Right hindlimb (tissue), 1 donor: ENCODE measurements at places on chromosomes 2 and 18.
A peak's percentile ranks its signal among the peaks of the same experiment; 100 is the strongest.

- no peak for DNase-seq
Observed at GRCh38 chr18:23968638-23969604, 45.6 kb upstream of the TTC39C start.

DNA sequence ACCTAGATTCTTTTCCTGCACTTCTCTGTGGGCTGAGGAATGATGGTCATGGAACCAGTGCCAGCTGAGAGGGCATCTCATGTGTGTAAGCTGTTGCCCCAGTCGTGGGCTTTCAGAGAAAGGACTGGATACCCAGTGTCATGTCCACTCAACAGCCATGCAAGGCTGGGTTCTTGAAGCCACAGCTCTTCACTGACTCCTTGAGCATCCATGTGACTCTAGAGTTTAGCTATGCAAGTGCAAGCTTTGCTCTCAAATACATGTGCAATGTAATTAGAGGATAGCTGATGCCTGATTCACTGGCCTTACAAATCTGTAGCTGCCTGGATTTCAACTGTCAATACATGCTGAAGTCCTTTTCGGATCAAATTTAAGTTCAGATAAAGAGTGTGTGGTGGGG is 46.8 kb upstream of the EML6 start:
- no peak for DNase-seq

DNA sequence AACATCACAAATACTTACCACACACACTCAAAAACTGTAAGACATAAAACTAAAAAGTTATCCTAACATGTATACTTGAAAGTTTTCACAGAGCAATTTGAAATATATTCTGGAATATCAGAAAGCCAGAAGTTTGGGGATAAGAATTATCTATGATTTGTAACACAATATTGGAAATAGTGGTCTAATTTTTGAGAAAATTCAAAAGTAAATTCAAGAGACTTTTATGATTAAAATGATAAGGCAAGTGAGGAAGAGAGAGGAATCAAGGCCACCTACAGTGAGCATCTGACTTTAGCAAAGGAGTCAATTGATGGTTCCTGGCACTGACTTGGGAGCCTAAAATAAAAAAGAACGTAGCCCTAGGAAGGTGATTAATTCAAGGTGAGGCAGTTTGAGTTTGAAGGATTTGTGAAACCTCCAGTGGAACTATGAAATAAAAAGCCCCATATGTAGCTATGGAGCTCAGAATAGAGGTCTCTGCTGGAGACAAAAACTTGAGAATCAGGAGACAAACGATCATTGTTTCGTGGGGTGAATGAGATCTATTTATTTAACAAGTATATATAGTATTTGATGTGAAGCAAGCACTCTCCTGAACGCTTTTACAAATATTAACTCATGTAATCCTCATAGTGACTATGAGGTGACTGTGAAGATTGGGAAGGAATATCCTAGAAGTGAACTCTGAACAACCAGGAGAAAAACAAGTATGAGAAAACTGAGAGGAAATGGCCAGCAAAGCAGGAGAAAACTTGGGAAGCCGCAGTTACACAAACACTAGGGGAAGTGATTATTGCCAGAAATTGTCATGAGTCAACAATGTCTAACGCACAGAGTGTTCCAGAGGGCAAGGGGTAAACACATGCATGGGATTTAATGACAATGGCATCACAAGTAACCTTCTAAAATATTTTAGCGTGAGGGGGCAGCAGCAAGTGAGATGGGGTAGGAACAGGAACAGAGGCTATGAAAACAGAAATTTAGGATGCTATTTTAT is 12.8 kb downstream of the TFPI start:
- DNase-seq: no peak

DNA sequence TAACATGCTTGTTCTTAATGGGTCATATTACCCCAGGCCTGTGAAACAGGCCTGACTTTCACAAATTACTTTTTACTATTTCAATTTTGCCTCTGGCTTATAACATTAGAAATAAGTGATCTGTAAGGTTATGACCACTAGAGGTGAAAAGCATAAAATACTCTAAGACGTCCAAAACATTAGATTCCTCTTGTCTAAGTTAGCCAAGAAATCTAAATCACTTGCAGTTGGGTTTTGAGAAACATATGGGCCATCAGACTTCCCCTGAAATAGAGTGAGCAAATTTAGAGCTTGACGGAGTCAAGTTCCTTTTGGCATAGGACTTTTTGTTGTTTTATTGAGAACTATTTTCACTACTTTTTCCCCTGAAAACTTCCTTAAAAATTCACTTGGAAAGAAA is 32.7 kb upstream of the RIT2 start:
- no peak for DNase-seq

DNA sequence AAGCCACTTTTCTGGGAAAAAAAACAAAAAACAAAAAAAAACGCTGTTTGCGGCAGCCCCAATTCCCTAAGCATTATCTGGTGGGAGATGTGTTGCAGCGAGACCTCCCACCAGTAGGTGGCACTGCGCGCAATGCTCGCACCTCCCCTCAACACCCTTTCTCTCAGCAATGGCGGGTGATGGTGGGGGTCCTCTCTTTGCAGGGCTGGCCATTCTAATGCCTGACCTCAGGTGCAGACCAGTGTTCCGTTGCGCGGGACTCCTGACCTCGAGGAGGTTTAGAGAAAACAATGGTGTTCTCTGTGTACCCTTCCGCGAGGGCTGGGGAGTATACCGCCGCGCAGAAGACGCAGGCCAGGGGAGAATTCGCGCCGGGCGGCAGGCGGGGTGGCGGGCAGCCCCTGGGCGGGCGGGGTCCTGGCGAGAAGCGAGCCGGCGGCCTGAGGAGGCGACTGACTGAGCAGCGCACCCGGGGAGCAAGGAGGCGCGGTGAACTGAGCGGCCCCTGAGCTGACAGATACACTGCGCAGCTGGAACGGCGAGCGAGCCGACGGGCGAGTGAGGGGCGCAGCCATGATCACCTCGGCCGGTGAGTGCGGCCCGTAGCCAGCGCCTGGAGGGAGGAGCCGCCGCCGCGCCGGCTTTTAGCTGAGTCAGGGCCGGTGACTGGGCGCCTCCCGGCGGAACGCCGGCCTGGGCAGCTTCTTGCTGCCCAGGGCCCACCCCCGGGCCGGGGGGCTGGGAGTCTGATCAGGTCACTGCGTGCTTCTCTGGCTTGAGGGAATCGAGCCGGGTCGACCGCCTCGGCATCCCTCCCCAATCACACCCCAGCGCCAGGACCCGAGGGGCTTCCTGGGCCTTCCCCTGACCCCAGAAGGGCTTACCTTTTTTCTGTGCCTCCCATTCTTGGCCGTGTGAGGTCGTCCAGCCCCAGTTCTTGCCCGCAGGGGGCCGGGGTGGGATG is at the start of gene PSMD1:
Gene PSMD1 (plus strand): TSS at position 415 of the 964 bp plus-strand sequence. CDS start 159 bp downstream, at position 574.
- peak; percentile 96 for DNase-seq

- DNase-seq: no peak
Observed at GRCh38 chr18:10035281-10035991, 121.6 kb downstream of the VAPA start.

DNA sequence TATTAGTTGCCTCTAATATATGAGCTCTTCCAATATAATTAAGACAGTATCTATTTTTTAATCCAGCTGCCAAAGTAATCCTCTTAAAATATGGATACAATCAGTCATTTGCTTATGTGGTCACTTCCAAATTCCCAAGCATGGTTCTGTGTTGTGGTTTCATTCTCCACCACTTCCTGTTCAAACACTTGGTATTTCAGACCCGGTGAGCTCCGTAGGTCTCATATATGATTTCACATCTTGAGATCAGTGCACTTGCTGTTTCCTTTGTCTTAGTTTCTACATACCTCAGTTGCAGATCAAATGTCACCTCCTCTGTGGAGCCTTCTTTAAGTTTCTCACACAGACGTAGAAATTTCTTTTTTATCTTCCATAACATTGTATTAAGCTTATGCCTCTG is 254.2 kb downstream of the KCNS3 start:
- DNase-seq: no peak
